Osteoblast (primary cell): ENCODE measurements at places on chromosomes 12 and 14. TPM values are rescaled to one million over a fixed set of nuclear protein-coding genes. Genes with fewer than 3 reads are reported as not detected.

- no peak for DNase-seq
Observed at GRCh38 chr12:7959278-7959677, 23.3 kb upstream of the SLC2A3 start.

DNA sequence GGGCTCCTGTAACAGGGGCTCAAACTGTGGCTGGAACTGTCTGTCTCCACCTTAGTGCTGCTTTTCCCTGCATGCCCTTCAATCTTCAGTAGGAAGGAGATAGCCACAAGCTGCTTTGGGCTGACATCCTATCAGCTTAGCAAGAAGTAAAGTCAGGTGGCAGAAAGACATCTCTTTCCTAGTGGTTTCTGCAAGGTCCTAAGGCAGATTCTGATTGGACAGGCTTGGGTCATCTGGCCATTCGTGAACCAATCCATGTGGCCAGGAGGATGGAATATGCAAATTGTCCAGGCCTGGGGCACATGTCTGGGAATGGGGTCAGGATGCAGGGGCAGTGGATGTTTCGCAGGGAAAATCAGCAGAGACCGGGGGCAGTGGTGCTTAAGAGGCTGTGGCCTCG, 5.2 kb downstream of the RITA1 start:
- DNase-seq = peak; percentile 81

ITGA5 gene
- 336 and 401 TPM in 2 replicates for total RNA-seq

NANOG gene
- total RNA-seq = under 0.01 TPM in 1 of 2 replicates, not detected in the other

DNA sequence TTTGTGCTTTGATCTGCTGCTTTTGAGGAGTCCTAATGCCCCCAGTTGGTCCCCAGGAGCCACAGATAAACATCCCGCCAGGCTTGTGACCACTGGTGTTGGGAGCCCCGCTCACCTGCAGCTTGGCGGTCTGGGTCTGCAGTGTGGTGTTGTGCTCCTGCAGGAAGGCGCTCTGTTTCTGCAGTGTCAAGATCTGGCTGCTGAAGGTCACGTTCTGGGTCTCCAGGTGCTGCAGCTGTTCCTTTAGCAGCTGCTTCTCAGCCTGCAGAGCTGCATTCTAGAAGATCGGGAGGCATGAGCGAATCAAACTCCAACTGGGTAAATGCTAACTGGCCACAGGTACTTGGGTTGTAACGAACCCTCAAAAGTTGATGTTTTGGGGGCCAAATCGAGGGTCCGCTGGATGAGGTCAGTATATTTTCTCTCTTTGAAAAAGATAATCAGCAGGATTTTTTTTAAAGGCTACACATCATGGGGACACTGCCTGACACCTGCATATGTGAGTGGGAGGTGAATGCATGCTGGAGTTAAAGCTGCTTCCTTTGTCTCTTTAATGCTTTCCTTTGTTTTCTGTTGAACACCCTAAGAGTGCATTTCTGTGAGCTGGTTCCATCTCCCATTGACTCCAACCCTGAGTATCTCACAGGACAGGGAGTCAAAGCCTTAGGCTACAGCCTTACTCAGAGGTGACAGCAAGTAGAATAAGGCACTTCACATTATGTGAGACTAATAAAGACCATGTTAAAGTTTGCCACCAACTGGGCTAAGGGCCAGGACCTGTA, 61.3 kb upstream of the GPR68 start:
- no peak for DNase-seq

GRCh38 chr12:53252349-53252916, 15.7 kb upstream of the ESPL1 start:
- DNase-seq = peak; percentile 90

RFX4 gene
- total RNA-seq = not detected in 2 replicates

DNA sequence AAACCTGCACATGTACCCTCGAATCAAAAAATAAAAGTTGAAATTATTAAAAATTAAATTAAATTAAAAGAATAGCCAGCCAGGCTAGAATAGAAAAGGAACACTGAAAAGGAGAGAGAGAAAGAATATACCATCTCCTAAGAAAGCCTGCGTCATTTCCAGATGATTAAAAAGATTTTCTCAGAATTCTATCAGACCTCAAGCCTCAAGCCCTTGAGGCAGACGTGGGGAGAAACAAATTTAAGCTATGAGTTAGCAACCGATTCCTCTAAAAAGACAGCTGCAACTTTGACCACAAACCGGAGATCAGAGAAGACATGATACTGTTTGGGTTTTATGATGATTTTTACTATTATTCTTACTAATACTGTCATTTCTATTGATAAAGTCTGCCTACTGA, 138.3 kb downstream of the KSR2 start:
- peak; percentile 72 for DNase-seq

DNA sequence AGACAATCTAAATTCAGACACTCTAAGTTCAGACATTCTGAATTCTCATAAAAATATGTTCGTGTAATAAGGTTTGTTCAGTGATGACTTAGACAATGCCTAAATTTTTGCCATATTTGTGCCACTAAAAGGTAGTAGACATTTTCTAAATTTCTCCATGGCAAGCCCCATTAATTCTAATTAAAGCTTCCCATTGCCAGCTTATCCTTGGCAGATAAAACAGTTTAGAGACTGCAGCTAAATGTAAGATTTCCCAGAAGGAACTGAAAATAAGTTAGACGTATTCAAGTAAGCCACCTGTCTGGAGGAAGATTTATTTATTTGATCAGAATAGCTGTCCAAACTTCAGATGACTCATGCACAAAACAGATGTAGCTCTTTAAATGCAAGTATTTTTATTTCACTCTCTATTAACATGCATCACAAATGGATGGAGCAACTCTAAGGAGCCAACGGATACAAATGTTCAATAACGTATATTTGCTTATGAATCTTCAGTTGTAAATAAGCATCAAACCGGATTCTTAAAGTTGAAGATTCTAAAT, 130.4 kb downstream of the SLC2A13 start:
- no peak for DNase-seq

SERPINA10 gene
- total RNA-seq = not detected in 2 replicates

POLE2 gene
- 4.4 and 6.2 TPM in 2 replicates for total RNA-seq

ARHGEF25 gene
- total RNA-seq = 20.6 and 23.9 TPM in 2 replicates

REM2 gene
- total RNA-seq = 0.29 and 0.36 TPM in 2 replicates

DNA sequence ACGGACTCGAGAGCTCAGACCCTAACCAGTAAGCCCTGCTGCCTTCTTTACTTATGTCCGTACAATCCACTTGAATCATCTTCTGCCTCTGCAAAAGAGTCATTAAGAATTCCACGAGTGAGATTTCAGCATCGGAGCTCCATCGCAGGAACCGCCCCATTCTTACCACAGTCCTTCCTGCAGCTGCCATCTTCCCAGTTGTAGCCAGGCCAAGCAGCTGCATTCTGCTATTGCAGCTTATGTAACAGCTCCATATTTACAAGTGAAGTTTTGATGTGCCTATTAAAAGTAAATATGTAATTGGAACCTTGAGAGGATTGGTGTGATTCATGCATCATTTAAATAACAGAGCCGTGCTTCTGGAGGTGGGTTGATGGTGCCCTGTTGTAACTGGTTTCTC, 157.4 kb downstream of the KICS2 start:
- DNase-seq = no peak

GRCh38 chr14:61454545-61454944, 133.2 kb downstream of the PRKCH start:
- DNase-seq = no peak

DNA sequence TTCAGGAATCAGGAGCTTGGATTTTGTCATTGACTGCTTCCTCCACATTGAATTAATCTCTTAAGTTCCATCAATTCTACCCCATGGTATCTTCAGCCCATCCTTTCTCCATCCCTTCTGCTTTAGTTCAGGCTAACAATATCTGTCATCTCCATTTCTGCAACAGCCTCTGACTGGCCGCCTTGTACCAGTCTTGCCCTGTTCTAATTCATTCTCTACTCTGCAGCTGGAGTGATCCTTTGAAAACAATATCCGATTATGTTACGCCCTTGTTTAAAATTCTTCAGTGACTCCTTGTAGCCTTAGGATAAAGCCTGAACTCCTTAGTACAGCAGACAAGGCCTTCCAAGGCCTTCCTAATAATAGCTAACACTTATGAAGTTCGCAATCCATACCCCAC, 170.2 kb downstream of the ETV6 start:
- DNase-seq = no peak
